ENCODE measurements at places on chromosomes 1 and 21.
A peak's percentile ranks its signal among the peaks of the same experiment; 100 is the strongest.

- peaks cover 9% of the 10 kb centered on the region for H3K36me3 ChIP-seq
- no peaks in the 10 kb centered on the region for H3K27me3 ChIP-seq
- DNase-seq, result no peak
- H3K4me3 ChIP-seq, result no peak overlapping the region
- no peaks in the 10 kb centered on the region for H3K4me1 ChIP-seq
- no peak overlapping the region for H3K27ac ChIP-seq
Observed at GRCh38 chr21:21864321-21864840, 866.2 kb downstream of the NCAM2 start.

DNA sequence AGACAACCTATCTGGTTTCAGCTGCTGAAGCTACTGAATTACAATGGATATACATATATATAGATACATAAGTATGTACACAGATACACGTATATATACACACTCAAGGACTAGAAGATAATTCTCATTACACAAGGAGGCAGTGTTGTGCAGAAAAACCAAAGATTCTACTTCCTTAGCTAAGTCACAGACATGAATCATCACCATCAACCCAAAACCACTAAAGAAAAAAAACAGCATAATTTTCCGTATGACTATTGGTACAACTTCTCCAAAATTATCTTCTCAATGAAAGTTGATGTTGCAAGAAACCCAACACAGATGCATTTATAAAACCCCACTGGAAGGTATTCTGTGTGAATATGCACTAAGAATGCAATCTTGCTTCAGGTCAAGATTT lies 36.8 kb upstream of the RPF1 start:
- peaks cover 5% of the 10 kb centered on the region for H3K36me3 ChIP-seq
- peak overlapping the region; percentile 31 for H3K4me3 ChIP-seq
- H3K4me1 ChIP-seq, result peaks cover 8% of the 10 kb centered on the region
- peaks cover 18% of the 10 kb centered on the region for H3K27me3 ChIP-seq

GRCh38 chr1:212853658-212854057 lies 4.4 kb upstream of the FLVCR1 start:
- no peak overlapping the region for H3K4me3 ChIP-seq
- DNase-seq, result no peak
- H3K27ac ChIP-seq, result no peak overlapping the region
- peaks cover under 1% of the 10 kb centered on the region for H3K4me1 ChIP-seq

GRCh38 chr1:116323491-116323890 lies 49.6 kb upstream of the ATP1A1 start:
- no peak overlapping the region for H3K4me3 ChIP-seq
- H3K4me1 ChIP-seq, result peaks cover 19% of the 10 kb centered on the region
- DNase-seq, result no peak
- no peaks in the 10 kb centered on the region for H3K27me3 ChIP-seq

DNA sequence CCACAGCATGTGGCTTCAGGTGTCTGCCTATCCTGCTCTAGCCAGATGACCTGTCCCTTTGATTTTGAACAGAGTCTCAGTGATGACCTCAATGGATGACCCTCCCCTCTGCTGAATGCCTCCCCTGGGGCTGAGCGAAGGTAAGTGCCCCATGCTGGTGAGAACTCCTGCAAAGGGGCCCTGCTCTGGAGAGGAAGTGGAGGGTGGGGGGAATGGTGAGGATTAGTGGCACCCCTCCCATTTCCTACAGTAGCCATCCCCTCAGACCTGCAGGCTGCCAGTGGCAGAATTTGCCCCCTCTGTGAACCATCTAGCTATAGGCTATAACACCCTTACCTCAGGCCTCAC lies 3.7 kb upstream of the PMVK start:
- H3K27ac ChIP-seq, result peak overlapping the region; percentile 88
- no peaks in the 10 kb centered on the region for H3K36me3 ChIP-seq
- peaks cover 68% of the 10 kb centered on the region for H3K4me1 ChIP-seq
- H3K27me3 ChIP-seq, result no peaks in the 10 kb centered on the region
- no peak for DNase-seq

DNA sequence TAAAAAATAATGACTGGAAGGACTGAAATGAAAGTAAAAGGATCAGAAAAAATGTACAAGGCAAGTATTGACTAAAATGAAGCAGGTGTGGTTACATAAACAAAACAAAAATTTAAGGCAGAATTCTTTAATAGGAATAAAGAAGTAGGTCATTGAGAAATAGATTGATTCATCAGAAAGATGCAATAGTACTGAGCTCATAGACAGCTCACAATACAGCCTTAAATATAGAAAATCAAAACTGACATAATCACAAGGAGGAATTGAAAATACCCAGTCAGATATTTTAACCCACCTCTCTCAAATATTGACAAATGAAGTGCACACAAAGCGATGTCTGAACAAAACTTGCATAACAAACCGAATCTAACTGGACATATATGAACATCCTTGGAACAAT lies 366.8 kb upstream of the DPYD start:
- peaks cover 2% of the 10 kb centered on the region for H3K4me1 ChIP-seq
- H3K4me3 ChIP-seq, result no peak overlapping the region
- H3K27me3 ChIP-seq, result no peaks in the 10 kb centered on the region
- no peak overlapping the region for H3K27ac ChIP-seq
- no peaks in the 10 kb centered on the region for H3K36me3 ChIP-seq

DNA sequence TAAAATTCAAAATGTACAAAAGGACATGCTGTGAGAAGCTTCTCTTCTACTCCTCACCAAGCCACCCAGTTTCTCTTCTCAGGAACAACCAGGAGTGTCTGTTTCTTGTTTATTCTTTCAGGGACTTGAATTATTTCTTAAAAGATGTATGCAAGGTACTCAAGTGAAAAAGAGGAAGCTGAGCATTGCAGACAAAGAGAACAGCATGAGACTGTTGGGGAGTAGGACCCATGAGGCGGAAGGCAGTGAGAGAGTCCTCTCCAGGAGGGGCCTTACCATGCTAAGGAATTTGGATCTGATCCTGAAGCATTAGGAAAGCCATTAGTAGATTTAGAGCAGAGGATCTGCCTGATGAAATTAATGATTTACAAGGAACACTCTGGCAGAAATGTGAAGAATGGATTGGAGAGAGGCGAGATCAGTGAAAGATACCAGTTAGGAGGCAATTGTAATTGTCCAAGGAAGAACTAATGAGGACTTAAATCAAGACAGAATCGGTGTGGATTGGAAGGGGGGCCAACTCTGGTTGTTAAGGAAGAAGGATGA lies 14.7 kb upstream of the SSX2IP start:
- no peaks in the 10 kb centered on the region for H3K4me1 ChIP-seq
- no peak for DNase-seq
- peaks cover 7% of the 10 kb centered on the region for H3K27me3 ChIP-seq
- no peak overlapping the region for H3K4me3 ChIP-seq
- no peaks in the 10 kb centered on the region for H3K36me3 ChIP-seq
- no peak overlapping the region for H3K27ac ChIP-seq

- peak overlapping the region; percentile 73 for H3K4me3 ChIP-seq
- DNase-seq, result peak; percentile 87
- H3K27me3 ChIP-seq, result no peaks in the 10 kb centered on the region
Observed at GRCh38 chr1:1208713-1209433, 2.5 kb upstream of the TNFRSF18 start.

DNA sequence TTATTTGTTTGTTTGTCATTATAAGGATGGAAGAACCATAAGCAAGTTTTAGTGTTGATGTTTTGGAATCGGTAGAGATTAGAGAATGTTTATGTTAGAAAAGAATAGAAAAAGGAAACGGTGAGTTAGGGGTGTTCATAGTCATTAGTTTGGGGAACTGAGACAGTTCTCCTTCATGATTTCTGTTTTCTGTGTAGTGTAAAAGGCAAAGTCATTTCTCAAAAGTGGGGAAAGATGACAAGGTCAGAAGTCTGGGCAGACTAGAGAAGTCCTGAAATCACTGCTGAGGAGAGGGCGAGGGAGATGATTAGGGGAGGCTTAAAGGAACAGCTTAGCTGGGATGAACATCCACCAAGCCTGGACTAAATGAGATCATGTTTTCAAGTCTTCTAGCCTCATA lies 498.9 kb downstream of the TTLL7 start:
- peaks cover 11% of the 10 kb centered on the region for H3K36me3 ChIP-seq
- H3K27me3 ChIP-seq, result no peaks in the 10 kb centered on the region
- H3K4me1 ChIP-seq, result no peaks in the 10 kb centered on the region
- no peak overlapping the region for H3K4me3 ChIP-seq

- H3K36me3 ChIP-seq, result no peaks in the 10 kb centered on the region
- DNase-seq, result no peak
- peaks cover 7% of the 10 kb centered on the region for H3K4me1 ChIP-seq
- peaks cover 32% of the 10 kb centered on the region for H3K27me3 ChIP-seq
Observed at GRCh38 chr21:42321845-42322244, 6.6 kb upstream of the TFF3 start.

DNA sequence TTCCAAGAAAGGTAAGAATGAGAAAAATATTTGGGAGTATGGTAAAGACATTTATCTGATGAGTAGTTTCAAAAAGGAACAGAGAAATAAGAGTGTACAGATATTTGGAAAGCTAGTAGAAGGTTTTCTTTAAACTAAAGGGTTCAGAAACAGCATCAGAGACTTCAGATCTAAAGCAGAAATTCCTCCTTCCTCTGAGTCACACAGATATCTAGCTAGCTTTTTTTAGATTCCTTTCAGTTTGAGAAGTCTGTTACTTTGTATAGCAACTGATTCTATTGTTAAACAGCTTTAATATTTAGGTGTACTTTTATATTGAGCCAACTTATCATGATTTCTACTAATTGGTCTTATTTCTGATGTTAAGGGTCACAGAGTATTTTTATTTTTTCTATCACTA lies 4.7 kb downstream of the AMY2B start:
- H3K27me3 ChIP-seq, result no peaks in the 10 kb centered on the region
- H3K4me1 ChIP-seq, result no peaks in the 10 kb centered on the region
- H3K36me3 ChIP-seq, result peaks cover 6% of the 10 kb centered on the region
- DNase-seq, result no peak
- no peak overlapping the region for H3K4me3 ChIP-seq

GRCh38 chr1:1019122-1019999 lies 559 bp upstream of the AGRN start:
- no peak overlapping the region for H3K27ac ChIP-seq
- DNase-seq, result peak; percentile 89
- H3K4me1 ChIP-seq, result peaks cover 4% of the 10 kb centered on the region
- peaks cover 2% of the 10 kb centered on the region for H3K27me3 ChIP-seq

DNA sequence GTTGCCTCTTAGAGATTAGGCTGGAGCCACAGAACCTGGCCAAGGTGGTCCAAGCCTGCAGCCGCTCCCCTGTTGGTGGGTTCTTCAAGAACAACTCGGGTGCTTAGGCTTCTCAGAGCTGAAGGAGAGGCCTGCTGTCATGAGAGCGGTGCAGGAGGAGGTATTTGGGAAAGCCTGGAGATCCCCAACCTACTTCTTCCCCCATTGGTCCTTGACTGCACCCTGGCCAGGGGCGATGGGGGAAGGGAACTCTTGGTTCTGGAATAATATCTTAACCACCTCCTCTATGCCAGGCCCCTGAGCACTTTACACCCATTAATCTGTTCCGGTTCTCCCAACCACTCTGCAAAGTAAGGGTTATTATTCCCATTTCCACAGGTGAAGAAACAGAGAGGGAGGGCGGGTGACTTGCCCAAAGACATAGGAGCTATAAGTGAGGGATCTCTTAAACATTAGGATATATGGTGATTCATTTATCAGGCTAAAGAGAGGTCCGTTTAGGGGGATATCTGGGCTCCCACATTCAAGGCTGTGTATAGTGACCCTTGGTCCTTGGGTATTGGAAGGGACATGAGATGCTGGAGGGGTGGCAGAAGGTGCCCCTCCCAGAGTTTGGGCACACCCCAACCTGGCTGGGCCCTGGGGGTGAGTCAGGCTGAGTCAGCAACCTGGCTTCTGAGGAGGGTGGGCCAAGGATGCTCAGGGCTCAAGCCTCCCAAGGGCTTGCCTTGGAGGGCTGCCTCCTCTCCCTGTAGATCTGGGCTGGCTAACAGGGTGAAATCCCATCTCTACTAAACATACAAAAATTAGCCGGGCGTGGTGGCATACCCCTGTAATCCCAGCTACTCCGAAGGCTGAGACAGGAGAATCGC lies 5.2 kb downstream of the TRNP1 start:
- peaks cover 21% of the 10 kb centered on the region for H3K27me3 ChIP-seq
- H3K4me1 ChIP-seq, result peaks cover 7% of the 10 kb centered on the region

- H3K4me1 ChIP-seq, result no peaks in the 10 kb centered on the region
- peak; percentile 65 for DNase-seq
- no peaks in the 10 kb centered on the region for H3K36me3 ChIP-seq
- no peak overlapping the region for H3K4me3 ChIP-seq
Observed at GRCh38 chr1:65958561-65959350, 166.1 kb downstream of the PDE4B start.

DNA sequence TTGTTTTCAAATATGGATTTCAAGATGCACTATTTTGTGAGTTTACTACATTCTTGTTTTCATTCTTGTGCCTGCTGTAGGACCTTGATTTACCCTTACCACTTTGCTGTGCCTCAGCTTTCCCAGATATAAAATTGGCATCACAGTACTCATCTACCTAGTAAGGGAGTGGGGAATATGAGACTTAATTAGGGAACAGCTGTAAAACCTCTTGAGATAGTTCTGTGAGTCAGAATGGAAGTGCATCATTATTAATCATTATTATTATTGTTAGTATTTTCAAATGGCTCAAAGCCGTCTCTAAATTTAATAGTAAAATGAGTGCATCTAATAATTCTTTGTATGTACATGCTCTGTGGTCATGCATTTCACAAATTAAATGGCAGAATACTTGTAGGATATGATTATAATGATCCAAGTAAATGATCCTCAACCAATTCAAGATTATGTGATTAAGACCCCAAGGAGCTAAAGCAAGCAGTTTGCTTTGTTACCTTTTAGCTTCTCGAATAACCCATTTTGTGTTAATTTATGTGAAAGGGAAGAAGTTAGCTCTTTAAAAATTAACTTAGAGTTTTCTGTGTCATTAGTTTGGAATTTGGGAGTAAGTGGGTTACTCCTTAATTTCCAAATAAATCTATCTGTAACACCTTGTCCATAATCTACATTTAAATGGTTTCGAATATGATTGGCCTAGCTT lies 155.4 kb downstream of the NFIA start:
- H3K4me3 ChIP-seq, result no peak overlapping the region
- no peaks in the 10 kb centered on the region for H3K36me3 ChIP-seq
- H3K27ac ChIP-seq, result no peak overlapping the region
- H3K27me3 ChIP-seq, result peaks cover 8% of the 10 kb centered on the region
- no peak for DNase-seq
- H3K4me1 ChIP-seq, result no peaks in the 10 kb centered on the region

GRCh38 chr1:236354330-236355147 lies 39.5 kb upstream of the EDARADD start:
- DNase-seq, result no peak
- H3K27me3 ChIP-seq, result peaks cover 8% of the 10 kb centered on the region
- no peak overlapping the region for H3K27ac ChIP-seq

GRCh38 chr1:79363430-79363829 lies 356.9 kb upstream of the ADGRL4 start:
- no peaks in the 10 kb centered on the region for H3K36me3 ChIP-seq
- H3K27me3 ChIP-seq, result no peaks in the 10 kb centered on the region
- no peak for DNase-seq
- H3K27ac ChIP-seq, result no peak overlapping the region
- no peak overlapping the region for H3K4me3 ChIP-seq

- H3K4me1 ChIP-seq, result peaks cover 8% of the 10 kb centered on the region
- no peak overlapping the region for H3K4me3 ChIP-seq
- no peak for DNase-seq
- no peaks in the 10 kb centered on the region for H3K27me3 ChIP-seq
Observed at GRCh38 chr1:239558559-239558958, 172.2 kb downstream of the CHRM3 start.

Measured in natural killer cell treated with Interleukin-12 subunit alpha and Interleukin-12 subunit beta and Interleukin-15 and Interleukin-18, amount 100 ng/mL, for 72 hours (primary cell).